ENCODE measurements at places on chromosomes 1 and 21. TPM values are rescaled to one million over a fixed set of nuclear protein-coding genes. Genes with fewer than 3 reads are reported as not detected.

DNA sequence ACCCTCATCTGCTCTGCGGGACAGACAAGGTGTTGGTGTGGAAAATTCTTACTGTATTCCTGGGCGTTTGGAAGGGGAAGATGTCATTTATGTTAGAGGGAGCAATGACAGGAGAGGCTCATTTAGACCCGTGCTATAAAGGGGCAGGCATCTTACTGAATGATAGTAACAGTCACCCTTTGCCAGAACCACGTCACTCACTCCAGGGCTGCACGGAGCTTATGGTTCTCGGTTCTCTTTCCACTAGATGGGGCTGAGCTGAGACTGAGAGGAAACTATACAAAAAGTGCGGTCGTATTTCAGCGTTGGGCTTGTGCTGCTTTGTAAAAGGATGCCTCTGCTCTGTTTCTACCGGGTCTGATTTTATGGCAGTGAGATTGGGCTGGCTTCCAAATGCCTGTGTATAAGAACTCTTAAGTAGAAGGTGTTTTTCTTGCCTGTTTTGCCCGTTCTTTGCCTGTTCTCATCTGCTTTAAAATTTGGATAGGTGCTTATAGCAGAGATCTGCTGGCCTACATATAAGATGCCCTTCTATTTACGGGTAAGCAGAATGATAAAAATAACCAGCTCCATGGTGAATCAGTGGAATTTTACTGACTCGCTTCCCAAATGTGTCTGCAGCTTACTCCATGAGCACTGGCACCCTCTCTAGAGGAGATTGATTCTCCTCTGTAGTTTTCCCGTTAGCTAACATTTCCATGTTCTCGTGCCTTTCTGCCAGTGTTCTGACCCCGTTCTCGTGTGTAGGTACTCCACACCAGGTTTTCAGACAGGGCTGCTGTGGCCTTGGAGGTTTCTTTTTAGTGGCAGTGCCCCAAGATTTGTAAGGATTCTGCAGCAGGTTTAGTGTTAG lies 55.9 kb downstream of the MRPS6 start:
- DNase-seq = peak; percentile 85

The TNFRSF4 gene
- total RNA-seq = 3.7 TPM

DNA sequence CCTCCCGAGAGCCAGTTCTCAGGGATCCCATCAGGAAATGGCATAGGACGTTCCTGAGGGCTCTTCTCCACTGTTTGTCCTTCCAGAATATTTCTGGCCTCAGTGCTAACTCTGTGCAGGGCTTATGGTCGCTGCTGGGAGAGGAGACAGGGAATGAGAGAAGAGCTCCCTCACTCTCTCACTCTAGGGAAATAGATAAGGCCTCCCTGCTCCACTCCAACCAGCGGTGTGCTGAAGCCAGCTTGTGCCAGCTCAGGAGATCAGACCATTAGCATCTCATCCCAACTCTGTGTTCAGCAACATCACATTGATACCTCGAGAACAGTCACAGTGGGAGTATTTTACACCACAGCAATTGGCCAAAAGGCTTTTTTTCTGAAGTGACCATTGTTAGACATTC lies 49.2 kb upstream of the ZC3H12A start:
- DNase-seq = no peak

The CRABP2 gene
- total RNA-seq = 0.25 TPM

The NCMAP gene
- not detected for total RNA-seq

The CELA3A gene
- not detected for total RNA-seq

DNA sequence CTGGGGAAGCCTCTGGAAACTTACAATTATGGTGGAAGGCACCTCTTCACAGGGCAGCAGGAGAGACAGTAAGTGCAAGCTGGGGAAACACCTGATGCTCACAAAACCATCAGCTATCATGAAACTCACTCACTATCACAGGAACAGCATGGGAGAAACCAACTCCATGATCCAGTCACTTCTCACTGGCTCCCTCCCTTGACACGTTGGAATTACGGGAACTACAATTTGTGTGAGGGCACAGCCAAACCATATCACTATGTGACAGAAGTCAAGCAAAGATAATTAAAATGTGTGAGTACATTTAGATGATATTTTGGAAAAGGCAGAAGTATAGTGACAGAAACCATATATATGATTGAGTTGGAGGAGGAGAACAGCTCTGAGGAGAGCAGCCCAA lies 474.0 kb upstream of the OLFM3 start:
- DNase-seq = no peak

DNA sequence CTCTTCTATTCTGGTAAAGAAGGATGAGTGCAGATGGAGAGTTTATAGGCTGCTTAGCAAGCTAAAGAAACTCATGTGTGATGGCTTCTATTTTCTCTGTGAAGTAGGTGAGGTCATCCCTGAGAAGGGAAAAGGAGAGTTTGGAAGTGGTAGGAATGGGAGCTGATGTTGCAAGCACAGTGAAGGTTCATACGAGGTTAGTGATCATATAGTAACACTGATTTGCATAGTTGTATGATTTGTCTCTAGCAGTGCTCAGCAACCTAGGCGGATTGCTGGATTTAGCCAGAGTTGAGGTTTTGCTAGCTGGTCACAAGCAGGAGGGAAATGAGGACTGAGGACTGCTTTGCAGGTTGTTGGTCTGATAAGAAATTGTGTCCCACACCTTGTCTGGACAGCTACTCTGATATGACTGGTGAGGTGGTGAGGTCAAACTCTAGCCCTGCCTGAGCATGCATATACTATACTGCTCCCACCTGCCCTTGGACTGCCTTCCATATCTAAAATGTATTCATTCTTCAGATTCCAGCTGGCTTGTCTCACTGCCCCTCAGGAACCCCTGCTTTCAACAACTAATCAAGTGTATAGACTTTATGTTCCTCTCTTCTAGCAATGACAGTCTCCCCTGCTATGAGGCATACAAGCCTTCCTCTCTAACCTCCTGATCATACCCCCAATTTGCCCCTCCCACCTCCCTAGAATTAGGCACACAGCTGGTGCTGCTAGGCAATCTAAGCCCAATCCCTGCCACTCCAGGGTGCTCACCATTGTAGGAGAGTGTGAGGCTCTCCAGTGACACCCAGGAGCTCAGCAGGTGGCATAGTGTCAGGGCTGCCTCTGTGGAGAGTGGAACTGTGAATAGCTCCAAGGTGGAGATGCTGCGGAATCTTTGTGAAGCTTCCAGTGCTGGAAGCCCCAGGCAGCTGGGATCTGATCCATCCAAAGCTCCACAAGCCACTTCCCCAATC lies 18.5 kb downstream of the LRRC41 start:
- no peak for DNase-seq

DNA sequence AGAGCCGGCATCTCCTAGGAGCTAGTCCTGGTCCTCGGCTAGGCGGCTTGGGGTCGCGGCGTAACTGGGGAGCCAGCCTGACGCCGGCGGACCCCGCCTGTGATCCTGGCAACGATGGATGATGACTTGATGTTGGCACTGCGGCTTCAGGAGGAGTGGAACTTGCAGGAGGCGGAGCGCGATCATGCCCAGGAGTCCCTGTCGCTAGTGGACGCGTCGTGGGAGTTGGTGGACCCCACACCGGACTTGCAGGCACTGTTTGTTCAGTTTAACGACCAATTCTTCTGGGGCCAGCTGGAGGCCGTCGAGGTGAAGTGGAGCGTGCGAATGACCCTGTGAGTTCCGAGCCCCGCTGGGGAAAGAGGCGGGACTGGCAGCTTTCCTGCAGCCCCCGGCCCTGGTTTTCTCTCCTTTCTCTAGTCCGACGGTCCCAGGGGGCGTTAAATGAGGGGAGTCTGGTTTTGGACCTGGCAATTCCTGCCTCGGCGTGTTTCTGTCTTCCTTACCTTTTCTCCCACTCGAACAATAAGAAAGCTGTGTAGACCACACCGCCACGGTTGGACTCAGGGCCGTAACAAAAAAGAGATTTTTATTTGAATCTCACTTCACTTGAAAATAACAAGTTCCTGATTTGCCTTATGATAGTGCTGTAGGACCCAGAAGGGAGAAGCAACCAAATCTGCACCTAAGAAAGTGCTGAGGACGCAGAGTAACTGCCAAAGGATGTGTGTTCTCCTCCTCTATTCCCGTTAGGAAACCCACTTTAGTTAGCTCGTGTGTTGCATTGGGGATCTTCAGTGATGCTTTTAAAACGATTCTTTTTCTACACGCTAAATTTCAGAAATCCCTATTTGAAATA lies at the start of gene SPRTN:
TSS of gene SPRTN (plus strand) at position 24 of the 859 bp plus-strand sequence. CDS start at position 115, 91 bp downstream.
- DNase-seq = no peak

DNA sequence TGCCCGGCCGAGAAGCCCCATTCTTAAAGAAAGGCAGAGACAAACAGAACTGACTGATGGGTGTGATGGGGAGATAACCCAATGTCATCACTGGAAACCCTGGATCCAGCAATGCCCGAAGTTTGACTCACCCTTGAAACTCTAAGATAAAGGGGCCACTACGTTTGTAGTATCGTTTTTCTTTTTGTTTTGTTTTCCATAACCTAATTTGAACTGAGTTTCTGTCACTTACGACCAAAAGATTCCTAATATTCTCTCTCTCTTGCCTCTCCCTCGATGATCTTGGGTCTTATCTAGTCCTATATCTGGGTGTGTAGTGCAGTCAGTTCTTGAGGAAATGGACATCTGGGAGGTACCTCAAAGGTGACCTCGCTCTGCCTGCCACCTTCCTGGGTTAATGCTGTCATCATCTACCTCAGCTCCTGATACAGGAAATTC lies 57.8 kb upstream of the ID3 start:
- no peak for DNase-seq

DNA sequence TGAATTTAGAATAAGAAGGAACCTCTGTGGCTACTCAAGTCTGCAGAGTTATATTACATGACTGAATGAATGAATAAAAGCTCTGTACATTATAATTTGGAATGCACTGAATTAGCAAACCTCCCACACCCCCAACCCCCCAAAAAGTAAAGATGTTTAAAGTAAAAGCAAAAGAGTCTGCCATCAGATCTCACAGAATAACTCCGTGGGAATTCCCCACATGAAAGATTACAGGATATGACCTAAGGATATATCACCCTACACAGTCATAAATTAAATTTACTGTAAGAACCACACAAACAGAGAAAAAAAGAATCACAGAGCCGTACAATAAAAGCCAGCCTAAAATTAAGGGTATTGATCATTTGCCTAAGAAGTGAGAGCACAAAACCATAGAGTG lies 587.3 kb downstream of the PTPRC start:
- peak; percentile 73 for DNase-seq

DNA sequence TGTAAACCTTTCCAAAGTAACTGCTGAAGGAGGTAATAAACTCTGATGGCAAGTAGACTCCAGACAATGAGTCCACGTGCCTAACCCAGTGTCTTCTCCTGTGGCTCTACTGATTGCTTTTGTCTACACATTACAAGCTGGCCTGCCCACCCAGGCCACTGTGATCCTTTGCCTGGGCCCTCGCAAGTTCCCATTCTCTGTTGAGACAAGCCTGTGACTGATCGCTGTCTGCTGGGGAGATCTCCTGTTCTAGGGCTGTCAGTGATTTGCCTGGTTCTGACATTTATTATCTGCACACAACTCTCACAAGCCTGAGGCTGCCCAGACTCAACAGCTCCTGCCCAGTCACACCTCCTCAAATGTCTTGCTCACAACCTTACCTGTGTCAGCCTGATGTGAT lies 81.4 kb downstream of the CYYR1 start:
- no peak for DNase-seq

GRCh38 chr1:175449306-175449705 lies 256.7 kb upstream of the KIAA0040 start:
- no peak for DNase-seq

GRCh38 chr1:220957233-220957605 lies 78.0 kb downstream of the HLX start:
- no peak for DNase-seq

GRCh38 chr21:14559102-14559501 lies 13.0 kb upstream of the SAMSN1 start:
- no peak for DNase-seq

GRCh38 chr21:43623588-43623987 lies 35.7 kb downstream of the HSF2BP start:
- DNase-seq = no peak

DNA sequence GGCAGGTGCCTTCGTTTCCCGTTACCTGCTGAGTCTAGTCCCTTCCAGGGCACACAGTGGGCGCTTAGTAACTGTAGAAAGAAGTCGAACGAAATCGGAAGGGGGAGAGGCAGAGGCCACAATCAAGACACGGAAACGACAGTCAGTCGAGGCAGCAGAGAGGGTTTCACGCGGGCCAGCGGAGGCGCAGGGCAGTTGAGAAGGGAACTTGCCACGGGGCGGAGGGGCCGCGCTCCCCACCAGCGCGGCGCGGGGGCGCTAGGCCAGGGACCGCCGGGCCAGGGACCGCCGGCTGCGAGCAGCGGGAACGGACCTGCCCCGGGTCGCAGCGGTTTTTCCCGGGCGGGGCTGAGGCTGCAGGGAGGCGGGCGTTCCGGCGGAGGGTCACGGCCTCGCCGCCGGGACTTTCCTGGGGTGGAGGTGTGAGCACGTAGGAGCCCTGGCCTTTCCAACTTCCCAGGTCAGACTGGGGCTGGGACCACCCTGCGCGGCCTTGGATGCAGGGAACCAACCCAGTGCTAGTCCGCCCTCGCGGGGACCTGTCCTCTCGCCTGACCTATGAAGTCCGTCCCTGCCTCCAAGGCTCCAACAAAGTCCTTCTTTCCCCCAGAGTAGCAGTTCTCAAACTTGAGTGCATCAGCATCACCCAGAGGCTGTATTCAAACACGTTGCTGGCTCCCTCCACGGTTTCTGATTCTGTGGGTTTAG lies 150.1 kb upstream of the FGGY start:
- DNase-seq = no peak

GRCh38 chr1:206766251-206766856 lies 4.2 kb upstream of the IL19 start:
- DNase-seq = peak; percentile 7

GRCh38 chr1:112714313-112715263 lies 544 bp downstream of the PPM1J start:
- DNase-seq = no peak

DNA sequence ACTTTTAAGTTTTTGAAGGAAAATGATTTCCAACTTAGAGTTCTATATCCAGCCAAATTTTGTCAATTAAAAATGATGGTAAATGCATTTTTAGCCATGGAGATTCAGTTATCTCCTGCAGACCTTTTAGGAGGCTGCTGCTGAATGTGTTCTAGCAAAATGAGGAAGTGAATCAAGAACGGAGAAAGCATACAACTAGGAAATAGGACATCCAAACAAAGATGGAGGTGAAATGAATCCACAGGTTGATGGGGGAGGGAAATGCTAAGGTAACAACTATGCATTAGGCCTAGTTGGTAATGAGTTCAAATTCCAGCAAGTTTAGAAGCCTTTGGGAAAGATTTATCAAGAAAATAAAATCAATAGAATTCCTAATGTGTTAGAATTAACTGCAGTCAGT lies 80.5 kb downstream of the FNBP1L start:
- no peak for DNase-seq

The GBP4 gene
- 2.3 TPM for total RNA-seq

DNA sequence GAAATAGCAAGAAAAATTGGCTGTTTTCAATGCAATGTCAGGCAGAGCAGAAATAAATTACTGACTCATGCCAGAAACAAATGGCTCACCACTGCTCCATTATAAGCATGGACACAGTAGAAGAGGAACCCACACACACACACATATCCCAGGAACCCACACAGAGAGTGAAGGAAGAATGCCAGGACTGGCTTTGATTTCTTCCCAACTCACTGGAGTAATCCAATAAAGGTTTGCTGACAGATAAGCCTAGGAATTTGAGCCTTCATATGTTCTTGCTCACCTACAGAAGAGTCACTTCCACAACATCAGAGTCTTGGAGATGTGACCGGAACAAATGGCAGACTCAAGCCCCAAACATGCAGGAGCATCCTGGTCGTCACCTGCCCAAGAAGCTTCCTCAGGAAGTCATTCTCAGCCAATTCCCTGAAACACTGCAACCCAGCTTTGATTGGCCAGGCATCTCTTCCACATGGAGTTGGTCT lies 2.2 kb downstream of the SH3BP5L start:
- DNase-seq = no peak

The C8A gene
- total RNA-seq = not detected

GRCh38 chr1:196660272-196660671 lies 8.4 kb downstream of the CFH start:
- no peak for DNase-seq

The NUDT4B gene
- total RNA-seq = 11.9 TPM
